ENCODE measurements at places on chromosomes 6 and 20. TPM values are rescaled to one million over a fixed set of nuclear protein-coding genes. Genes with fewer than 3 reads are reported as not detected.

The DEFB124 gene
- not detected for total RNA-seq

The KIF25 gene
- total RNA-seq, result not detected

- H3K4me1 ChIP-seq, result peaks cover 79% of the 10 kb centered on the region
- H3K27me3 ChIP-seq, result no peaks in the 10 kb centered on the region
- no peak overlapping the region for H3K4me3 ChIP-seq
- DNase-seq, result no peak
- peak overlapping the region; percentile 98 for H3K27ac ChIP-seq
Observed at GRCh38 chr6:155152211-155153076, 111.4 kb upstream of the CLDN20 start.

GRCh38 chr20:1388741-1389483 lies 3.9 kb downstream of the FKBP1A start:
- no peaks in the 10 kb centered on the region for H3K27me3 ChIP-seq
- peaks cover 77% of the 10 kb centered on the region for H3K4me1 ChIP-seq
- peaks cover 55% of the 10 kb centered on the region for H3K36me3 ChIP-seq
- H3K4me3 ChIP-seq, result peak overlapping the region; percentile 82

DNA sequence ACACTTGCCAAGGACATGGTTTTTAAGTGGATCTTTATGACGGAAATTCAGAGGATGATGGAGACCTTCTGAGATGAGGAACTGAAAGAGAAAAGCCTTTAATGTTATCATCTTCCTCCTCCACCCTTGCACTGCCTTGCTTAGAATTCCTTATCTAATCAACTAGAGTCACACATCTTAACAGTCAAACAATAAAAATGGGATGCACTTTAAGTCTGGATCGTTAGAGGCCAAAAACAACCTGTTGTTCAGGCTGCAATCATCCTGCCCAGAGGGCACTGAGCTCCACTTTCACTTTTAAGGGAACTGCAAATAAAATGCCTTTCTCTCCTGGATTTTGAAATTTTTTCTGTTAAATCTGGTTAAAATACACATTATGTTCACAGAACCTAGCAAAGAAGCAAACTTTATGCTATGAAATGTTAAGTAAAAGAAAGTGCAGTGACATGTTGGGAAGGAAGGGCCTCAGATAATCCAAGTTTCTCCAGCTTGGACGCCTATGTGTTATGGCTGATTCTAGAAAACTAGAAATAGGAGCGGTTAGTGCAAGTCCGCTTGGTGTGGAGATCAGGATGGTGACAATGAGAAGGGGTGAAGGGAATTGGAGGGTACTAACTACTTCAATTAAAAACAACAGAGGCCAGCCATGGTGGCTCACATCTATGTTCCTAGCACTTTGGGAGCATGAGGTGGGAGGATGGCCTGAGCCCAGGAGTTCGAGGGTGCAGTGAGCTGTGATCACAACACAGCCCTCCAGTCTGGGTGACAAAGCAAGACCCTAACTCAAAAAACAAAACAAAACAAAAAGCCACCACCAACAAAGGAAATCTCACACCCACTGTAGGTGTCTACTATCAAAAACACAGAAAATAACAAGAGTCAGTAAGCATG lies 66.4 kb upstream of the KIF13A start:
- H3K36me3 ChIP-seq, result no peaks in the 10 kb centered on the region
- no peak overlapping the region for H3K4me3 ChIP-seq
- no peak for DNase-seq
- no peaks in the 10 kb centered on the region for H3K4me1 ChIP-seq
- H3K27ac ChIP-seq, result no peak overlapping the region

DNA sequence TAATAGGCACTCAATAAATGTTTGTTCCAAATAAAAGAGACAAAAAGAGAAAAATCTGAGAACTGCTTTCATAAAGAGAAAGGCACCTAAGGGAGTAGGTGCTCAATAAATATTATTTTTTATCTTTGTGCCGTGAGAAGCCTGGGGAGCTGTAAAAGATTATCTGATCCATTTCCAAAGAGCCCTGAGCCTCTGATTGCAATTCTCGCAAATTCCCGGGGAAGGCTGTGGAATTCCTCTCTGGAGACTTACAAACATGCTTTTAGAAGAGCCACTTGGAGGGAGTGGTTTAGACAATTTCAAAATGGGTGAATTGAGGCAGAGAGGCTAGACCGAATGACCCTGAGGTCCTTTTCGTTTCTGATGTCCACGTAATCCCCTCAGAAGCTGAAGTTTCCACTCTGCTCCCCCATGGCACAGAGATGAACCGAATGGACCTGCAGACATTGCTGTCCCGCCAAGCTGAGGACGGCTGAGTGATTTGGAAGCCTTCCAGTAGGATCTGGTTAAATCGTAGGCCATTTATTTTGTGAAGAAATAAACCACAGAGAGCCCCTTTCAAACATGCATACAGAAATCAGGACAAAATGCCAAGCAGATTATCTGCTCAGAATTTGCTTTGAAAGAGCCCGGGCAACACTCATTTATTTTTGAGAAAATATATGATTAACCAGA lies 77.8 kb downstream of the PKHD1 start:
- H3K4me1 ChIP-seq, result no peaks in the 10 kb centered on the region
- DNase-seq, result no peak
- H3K27me3 ChIP-seq, result peaks cover 7% of the 10 kb centered on the region
- H3K27ac ChIP-seq, result no peak overlapping the region

DNA sequence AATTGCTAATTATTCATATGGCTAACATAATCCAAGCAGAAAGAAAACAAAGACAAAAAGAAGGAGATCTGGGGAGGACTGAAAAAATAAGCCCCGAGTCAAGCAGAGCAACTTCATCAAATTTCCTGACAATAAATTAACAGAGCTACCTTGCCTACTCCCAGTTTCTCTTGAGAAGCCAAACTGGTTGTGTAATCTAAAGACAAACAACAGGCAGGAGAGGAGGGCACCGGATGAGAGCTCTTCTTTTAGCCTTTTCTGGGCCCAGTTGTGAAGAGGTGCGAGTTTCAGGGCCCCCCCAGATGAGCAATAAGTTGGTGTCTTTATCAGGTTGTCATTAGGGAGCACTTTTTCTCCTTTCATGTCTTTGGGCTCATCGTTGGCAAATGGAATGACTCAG lies 197.1 kb upstream of the PCSK2 start:
- H3K27ac ChIP-seq, result no peak overlapping the region
- H3K36me3 ChIP-seq, result no peaks in the 10 kb centered on the region
- no peak overlapping the region for H3K4me3 ChIP-seq
- DNase-seq, result no peak

DNA sequence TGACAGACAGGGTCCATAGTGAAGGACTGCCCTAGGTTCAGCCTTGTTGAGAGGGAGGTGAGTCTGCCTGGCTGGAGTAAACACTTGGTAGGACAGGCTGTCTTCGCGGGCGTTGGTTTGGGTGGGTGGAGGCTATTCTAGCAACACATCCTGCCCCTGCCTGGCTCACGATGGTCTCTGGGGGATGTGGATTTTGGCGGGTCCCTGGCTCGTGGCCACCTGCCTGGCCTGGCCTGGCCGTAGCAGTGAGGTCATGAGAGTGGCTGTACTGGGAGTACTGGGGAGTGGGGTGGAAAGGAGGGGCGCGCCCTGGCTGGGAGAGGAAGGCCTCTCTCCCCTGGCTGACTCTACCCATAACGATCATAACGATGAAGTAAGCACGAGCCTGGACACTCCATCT lies 30.2 kb upstream of the MRPS18A start:
- no peaks in the 10 kb centered on the region for H3K36me3 ChIP-seq
- H3K27ac ChIP-seq, result no peak overlapping the region
- no peaks in the 10 kb centered on the region for H3K4me1 ChIP-seq

GRCh38 chr6:101114703-101115102 lies 233.6 kb upstream of the ASCC3 start:
- no peaks in the 10 kb centered on the region for H3K27me3 ChIP-seq
- no peaks in the 10 kb centered on the region for H3K4me1 ChIP-seq
- no peaks in the 10 kb centered on the region for H3K36me3 ChIP-seq
- H3K27ac ChIP-seq, result no peak overlapping the region
- H3K4me3 ChIP-seq, result no peak overlapping the region
- DNase-seq, result no peak

DNA sequence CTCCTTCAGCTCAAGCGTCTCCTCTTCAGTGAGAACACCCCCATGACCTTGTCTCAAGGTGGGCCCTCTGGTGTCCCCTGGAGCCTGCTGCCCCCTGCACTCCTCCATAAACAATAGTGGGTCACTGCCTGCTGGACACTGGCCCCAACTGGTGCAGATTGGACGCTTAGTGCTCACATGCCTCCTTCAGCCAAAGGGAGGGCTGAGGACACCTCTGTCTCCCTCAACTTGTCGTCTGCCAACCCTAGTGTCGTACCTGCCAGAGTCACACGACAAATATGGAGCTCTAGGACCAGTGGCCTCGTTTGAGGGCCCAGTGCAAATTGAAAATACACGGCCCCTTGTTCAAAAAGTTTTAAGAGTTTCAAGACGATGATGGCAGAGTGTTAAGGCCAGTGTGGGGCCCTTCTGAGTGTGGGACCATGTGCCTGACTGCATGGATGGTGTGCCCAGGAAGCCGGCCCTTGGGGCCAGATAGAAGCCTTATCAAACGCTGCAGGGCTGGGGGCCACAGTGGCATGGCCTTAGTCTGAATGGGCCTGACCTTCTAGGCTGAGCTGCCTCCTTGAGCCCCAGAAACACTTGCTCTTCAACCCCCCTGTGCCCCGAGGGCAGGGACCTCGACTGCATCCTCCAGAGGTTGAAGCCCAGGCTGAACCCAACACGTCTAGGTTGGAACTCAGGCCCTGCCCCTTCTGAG lies 20.1 kb downstream of the APCDD1L start:
- no peak for DNase-seq
- H3K4me3 ChIP-seq, result no peak overlapping the region
- H3K36me3 ChIP-seq, result no peaks in the 10 kb centered on the region
- H3K27me3 ChIP-seq, result no peaks in the 10 kb centered on the region
- no peaks in the 10 kb centered on the region for H3K4me1 ChIP-seq

- no peak overlapping the region for H3K4me3 ChIP-seq
- H3K36me3 ChIP-seq, result no peaks in the 10 kb centered on the region
- H3K27me3 ChIP-seq, result no peaks in the 10 kb centered on the region
- no peaks in the 10 kb centered on the region for H3K4me1 ChIP-seq
- H3K27ac ChIP-seq, result no peak overlapping the region
Observed at GRCh38 chr6:101126501-101126900, 245.4 kb upstream of the ASCC3 start.

DNA sequence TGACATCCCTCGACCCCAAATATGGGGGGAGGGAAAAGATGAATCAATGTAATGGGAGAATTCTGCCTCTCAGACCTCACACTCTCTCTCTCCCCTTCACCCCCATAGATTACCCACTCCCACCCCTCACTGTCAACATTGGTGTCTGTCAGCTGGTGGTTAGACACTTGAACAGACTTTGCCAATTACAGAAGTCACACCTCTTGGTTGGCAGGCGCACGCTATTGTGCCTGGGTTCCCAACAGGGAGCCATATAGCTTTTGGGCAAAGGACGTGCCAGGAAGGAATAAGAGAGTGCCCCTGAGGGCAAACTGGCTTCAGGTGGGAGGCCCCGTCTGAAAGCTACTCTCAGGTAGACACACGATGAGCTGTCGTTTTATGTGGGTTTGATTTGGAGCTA lies 54.1 kb upstream of the FYN start:
- H3K36me3 ChIP-seq, result peaks cover 4% of the 10 kb centered on the region
- H3K27me3 ChIP-seq, result no peaks in the 10 kb centered on the region
- no peak overlapping the region for H3K27ac ChIP-seq
- peaks cover 29% of the 10 kb centered on the region for H3K4me1 ChIP-seq

DNA sequence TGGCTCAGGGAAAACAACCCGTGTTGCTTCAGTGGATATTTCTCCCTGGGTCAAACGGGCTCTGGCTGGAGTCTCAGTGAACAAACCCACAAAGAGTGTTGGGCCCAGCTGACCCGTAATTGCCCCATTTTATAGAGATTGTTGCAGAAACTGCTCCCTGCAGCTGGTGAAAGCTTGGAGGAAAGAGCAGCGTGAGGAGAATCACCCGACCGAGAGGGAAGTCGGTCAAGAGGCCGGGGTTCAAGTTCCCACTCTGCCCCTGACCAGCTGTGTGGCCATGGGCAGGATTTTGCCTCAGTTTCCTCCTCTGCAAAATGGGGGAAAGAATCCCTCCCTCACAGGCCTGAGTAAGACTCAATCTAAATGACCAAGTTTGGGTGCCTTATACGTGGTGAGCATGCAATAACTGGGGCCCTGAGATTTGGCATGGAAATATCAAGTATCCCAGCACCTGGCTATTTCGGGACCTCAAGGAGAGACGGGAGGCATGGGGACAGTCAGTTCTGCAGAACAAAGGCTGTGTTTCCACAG lies 1.7 kb upstream of the TGM2 start:
- no peaks in the 10 kb centered on the region for H3K36me3 ChIP-seq
- peaks cover 20% of the 10 kb centered on the region for H3K27me3 ChIP-seq
- no peak overlapping the region for H3K4me3 ChIP-seq
- H3K27ac ChIP-seq, result no peak overlapping the region
- no peak for DNase-seq

All from activated CD8-positive, alpha-beta T cell treated with anti-CD3 and anti-CD28 coated beads for 36 hours (primary cell).